ENCODE measurements at places on chromosomes 5 and 9. TPM values are rescaled to one million over a fixed set of nuclear protein-coding genes. Genes with fewer than 3 reads are reported as not detected.

- no peak for DNase-seq
Measured at GRCh38 chr5:31962871-31963307, 211.2 kb downstream of the GOLPH3 start.

GRCh38 chr9:69371001-69371400 is 46.0 kb downstream of the ENTREP1 start:
- no peak for DNase-seq

The POLK gene
- polyA plus RNA-seq: 16.0 TPM

- no peak for DNase-seq
Measured at GRCh38 chr5:133457439-133458355, 154.6 kb downstream of the FSTL4 start.

GRCh38 chr9:120982836-120983235 is 56.2 kb upstream of the TRAF1 start:
- no peak for DNase-seq

- no peak for DNase-seq
Measured at GRCh38 chr9:113955076-113955752, 79.1 kb downstream of the ZNF618 start.

- no peak for DNase-seq
Measured at GRCh38 chr5:78637468-78637867, 11.1 kb downstream of the LHFPL2 start.

- no peak for DNase-seq
Measured at GRCh38 chr5:108531367-108532128, 149.7 kb upstream of the FBXL17 start.

DNA sequence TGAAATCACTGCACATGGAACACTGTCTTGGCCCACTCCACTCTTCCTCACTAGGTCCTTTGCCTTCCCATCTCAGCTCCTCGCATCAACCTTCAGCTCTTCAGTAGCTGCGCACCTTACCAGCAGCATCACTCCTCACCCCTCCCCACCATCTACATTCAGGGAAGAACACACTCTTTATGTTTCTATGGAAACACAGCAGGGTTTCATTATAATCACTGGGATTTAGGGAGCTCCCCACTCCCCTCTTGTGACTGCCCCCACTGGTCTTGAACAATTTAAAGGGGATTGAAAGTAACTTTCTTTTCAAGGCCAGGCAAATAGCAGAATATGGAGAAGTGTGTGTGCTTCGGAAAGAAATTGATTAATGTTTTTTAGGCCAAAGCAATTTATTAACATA is 111.2 kb downstream of the INSYN2B start:
- DNase-seq: no peak

DNA sequence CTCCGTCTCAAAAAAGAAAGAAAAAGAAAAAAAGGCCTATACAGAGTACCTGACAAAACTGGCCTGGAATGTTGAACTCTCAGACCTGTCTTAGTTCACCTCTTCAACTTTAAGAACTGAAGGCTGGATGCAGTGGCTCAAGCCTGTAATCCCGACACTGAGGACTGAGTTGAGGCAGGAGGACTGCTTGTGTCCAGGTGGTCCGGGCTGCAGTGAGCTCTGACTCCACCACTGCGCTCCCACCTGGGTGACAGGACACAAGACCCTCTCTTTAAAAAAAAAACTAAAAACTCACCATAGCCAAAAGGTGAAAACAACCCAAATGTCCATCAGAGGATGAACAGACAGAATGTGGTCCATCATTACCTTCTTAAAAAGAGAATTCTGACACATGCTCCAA is 6.4 kb downstream of the MRPL41 start:
- no peak for DNase-seq

- peak; percentile 61 for DNase-seq
Measured at GRCh38 chr5:94693043-94693822, 74.8 kb downstream of the SLF1 start.

DNA sequence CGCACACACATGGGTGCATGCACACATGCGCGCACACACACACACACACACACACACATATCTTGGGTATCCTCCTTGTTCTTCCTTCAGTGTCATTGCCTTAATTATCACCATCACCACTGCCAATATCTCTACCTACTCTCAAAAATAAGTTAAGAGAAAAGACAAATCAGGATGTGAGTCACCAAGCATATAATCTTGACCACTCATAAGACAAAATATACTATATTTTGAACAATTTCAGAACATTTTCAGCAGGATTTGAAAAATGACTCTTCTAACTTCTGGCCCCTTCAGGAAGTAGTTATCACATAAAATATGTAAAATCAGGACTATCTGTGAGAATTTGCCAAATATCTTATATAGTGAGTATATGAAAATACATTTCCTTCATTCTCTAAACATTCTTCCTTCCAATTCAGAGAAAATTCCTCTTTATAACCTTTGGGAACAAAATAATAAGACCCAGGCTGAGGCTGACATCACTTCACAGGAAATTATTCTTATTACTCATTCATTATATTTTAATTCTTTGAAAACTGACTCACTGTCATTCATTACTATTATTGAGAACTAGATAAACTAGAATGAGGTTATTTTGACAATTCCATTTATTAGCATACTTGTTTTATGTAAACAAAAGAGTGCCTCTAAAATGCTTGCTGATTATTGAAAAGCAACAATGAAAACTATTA is 772.0 kb upstream of the ACO1 start:
- no peak for DNase-seq

GRCh38 chr5:80712919-80713318 is 58.1 kb upstream of the DHFR start:
- no peak for DNase-seq

DNA sequence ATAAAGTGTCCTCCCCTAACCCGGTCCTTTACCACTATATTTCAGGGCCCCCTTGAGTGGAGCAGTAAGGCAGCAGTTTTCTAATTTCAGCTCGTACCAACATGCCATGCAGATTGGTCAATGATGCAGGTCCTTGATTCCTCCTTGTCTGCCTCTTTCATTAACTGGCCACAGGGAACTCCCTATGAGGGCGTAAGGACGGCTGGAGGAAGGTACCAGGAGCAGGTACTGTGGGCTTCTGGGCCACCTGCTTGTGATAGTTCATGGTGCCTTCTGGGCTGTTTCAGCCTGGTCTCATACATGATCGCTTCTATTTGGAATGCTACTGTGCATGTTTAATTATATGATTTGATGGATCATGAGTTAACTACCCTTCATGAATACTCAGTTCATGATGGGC is 9.4 kb upstream of the ZFR start:
- no peak for DNase-seq

DNA sequence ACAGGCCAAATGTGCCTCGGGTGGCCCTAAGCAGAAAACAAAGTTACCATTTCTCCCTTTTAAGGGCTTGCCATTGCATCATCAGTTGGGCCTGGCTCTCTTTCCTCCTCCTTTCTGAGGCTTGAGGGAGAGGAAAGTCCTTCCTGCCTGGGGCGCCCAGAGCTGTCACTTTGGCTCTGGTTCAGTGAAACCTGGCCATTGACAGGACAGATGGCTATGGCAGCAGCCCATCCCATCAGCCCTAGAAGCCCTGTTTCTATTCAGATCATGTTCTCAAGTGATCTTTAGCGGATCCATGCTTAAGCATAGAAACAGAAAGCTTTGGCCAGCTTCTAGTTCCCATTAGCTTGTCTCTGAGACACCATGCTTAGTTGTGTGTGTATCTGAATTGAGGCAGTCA is 293.4 kb downstream of the YTHDC2 start:
- DNase-seq: no peak

The ZFR gene
- polyA plus RNA-seq: 31.4 TPM

The PDE6A gene
- polyA plus RNA-seq: not detected

DNA sequence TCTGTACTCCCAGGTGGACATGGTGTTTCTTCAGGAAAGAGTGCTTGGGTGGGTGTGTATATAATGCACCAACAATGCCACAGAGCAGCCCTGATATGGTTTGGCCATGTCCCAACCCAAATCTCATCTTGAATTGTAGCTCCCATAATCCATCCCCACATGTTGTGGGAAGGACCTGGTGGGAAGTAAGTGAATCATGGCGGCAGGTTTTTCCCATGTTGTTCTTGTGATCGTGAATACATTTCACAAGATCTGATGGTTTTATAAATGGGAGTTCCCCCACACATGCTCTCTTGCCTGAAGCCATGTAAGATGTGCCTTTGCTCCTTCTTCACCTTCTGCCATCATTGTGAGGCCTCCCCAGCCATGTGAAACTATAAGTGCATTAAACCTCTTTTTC is 158.5 kb downstream of the NR3C1 start:
- DNase-seq: no peak

The PCDHGA10 gene
- polyA plus RNA-seq: 0.10 TPM

DNA sequence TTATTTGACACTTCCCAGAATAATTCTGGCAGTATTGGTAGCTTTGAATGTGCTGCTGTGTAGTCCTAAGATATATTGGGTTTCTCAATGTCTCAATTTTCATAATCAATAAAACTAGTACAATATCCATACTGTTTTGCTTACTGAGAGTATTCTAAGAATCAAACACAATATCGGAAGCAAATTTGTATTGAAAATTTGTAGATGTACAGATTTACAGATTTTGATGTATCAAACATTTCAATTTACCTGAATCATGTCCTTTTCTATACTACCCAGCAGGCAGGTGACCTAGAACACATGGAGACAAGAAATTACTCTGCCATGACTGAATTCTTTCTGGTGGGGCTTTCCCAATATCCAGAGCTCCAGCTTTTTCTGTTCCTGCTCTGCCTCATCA is at the start of gene OR13D1:
TSS of gene OR13D1 (plus strand) at position 301 of the 400 bp plus-strand sequence. CDS start at position 301, 0 bp downstream.
- no peak for DNase-seq

The FOXD4L3 gene
- polyA plus RNA-seq: not detected

GRCh38 chr9:123315635-123316034 is 40.4 kb upstream of the CRB2 start:
- DNase-seq: no peak

DNA sequence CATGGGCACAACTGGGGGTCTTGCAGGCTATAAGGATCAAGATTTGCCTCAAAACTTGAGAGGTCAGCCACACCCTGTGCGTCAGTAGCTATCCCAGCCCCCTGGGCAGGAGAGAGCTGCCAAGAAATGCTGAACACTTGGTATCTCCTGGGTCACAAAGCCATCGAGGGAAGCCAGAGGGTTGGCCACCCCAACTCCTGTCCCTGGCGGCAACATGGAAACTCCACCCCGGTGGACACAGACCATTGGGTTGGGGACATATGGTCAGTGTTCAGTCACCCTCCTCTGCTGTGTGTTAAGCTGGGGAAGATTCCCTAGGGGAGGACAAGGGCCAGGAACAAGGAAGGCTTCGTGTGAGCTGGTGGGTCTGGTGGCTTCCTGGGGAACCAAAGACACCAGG is 140.6 kb downstream of the C5orf15 start:
- no peak for DNase-seq

GRCh38 chr5:6721442-6721841 is 8.2 kb downstream of the TENT4A start:
- no peak for DNase-seq

DNA sequence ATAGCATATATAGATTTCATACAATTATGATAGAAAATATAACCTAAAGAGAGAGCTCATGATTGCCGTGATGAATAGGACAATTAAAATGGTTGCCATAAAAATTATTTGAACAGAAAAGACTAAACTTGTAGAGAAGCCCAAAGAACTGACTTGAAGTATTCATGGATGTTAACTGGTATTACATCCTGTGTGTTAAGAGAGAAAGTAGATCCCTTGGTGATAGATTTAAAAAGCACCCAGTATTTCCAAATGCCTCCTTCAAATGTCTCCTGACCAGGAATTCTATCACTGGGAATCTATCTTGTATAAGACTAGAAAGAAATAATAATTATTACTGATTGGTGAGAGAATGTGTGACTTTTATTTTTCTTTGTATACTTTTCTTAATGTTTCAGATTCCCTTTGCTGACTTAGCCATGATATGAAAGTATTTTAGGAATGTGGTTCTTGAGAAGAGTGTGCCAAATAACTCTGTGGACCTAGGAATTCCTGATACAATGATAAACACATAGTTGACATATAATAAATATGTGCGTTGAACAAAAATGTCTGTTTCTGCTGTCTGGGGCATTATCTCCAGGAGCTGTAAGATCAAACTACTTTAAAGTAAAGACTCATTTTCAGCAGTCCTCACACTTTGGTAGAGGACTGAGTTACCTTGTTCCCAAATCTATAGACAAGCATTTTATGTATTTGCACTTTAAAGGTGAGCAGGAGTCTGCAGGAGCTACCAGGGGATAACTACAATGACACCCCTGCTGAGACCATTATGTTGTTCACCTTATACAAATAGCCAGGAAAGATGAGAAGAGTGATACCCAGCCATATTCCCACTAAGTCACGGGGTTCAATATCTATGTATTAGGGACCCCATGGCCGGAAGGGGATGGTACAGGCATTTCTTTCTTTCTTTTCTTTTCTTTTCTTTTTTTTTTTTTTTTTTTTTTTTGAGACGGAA is 211.1 kb upstream of the TLE4 start:
- no peak for DNase-seq

The SLC27A6 gene
- not detected for polyA plus RNA-seq

DNA sequence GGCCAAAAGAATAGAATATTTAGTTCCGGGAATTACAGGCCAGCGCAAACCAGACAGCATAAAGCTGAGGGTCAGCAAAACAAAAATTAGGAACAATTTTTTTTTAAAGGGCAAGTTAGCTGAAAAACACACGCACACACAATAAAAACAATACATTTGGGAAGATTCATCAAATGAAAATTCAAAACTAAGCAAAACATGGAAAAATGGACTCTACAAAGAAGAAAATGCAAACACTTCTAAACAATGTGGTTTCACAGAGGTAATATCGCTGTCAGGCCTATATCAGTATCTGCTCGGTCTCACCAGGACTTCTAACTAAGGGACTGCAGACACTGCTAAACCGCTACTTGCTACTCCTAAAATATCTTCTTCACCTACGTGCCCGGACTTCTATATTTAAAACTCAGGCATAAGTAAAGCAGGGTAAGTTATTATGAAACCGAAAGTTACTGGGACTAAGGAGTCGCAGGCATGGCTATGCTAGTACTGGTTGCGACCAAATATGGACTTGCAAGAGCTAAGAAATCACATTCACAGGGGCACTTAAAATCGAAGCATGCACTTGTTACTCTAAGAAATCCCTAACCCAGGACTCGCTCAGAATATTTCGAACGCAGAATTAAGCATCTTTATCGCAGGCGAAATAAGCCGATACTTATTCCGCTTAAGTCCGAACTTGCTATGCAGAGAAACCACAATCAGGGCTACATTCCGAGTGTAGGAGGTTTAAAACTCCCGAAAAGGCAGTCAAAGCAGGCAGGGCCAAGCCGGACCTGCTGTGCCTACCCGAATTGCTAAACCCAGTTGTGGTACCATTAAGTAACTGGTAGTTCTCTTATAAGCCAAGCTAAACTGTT is 2.3 kb downstream of the ANXA2R start:
- DNase-seq: peak; percentile 73

- no peak for DNase-seq
Measured at GRCh38 chr5:75108515-75108914, 56.2 kb upstream of the GCNT4 start.

- DNase-seq: no peak
Measured at GRCh38 chr5:139788294-139788910, 7.2 kb upstream of the PSD2 start.

Measured in B cell (primary cell).